COLO829 (cell line): ENCODE measurements at places on chromosomes 7 and 10.
A peak's percentile ranks its signal among the peaks of the same experiment; 100 is the strongest.

- no peak for DNase-seq
These were observed 7.0 kb downstream of the EBF3 start for GRCh38 chr10:129956876-129957673.

- DNase-seq: no peak
These were observed 109.0 kb downstream of the JCAD start for GRCh38 chr10:29950391-29950790.

DNA sequence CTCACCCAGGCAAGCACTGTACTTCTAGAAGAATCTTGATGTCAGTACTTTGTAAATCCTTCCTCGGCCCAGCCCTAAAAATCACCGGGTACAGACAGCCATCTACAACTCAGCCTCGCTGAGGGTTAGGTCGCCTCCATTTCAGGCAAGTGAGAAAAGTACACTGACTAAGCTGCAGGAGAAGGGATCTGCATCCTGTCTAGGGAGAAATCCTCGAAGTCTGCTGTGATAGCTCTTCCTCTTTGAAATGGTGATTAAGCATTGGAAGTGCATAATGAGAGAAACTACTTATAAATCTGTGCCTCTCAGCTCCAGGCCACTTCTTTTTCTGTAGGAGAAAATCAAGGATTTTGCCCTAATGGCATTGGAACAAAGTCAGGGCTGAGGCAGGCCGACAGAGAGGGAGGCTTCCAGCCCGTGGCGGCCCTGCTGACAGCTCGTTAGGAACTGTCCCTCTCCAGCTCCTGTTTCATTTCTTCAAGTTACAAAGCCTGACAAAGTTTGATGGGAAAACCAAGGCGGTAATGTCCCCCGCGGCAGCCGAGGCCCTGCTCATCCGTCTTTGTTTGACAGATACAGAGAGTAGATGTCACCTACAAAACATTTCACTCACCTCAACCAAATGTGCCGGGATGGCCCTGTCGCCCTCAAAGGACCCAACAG, 14.1 kb upstream of the GOT1 start:
- no peak for DNase-seq

DNA sequence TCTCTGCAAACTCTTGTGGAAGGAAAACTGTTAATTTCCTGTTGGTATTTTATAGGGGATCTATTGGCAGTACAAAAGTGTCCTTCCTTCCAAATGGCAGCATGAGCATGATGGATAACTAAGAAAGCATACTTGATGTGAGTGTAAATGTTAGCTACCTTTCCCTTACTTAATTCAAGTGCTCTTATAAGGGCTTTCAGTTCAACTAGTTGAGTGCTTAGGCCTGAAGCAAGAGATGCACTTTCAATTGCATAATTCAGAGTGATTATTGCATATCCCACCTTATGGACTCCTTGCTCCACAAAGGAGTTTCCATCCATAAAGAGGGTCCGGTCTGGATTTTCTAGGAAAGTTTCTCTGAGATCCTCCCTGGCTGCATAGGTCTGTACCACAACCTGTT, 56.3 kb upstream of the CYP2C8 start:
- no peak for DNase-seq

- no peak for DNase-seq
These were observed 44.1 kb downstream of the VTI1A start for GRCh38 chr10:112491144-112491543.

GRCh38 chr7:131103997-131104396, 223.7 kb upstream of the MKLN1 start:
- no peak for DNase-seq

DNA sequence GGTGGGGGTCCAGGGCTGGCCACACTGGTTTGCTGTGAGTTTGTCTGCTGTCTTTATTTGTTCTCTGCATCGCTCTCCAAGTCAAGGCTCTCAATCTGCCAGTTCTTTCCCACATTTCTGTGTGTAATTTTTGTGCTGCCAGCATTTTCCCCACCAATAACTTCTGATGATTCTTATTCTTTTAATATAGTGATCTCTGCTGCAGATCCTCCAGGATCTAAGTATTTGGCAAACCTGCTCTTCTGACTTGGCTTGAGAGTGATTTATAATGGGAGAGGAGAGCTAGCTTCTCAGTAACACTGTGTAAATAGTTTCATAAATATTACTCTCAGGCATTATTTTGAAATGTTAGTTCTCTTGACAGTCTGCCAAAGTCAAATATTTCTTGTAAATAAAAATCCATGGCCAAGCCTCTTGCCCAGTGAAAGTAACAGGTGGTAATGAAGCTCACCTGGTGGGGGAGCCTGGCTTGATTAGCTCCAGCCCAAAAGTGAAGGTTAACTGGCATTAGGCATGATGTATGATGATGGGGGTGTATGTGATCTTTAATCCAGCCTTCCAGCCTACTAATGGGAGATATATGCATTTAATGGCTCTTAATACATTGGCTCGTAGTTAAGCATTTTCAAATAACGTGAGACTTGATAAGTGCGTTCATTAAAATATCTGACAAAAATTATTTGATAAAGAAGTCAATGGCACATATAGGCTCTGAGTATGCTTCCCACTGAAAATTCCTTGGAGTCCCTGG, 1055.9 kb downstream of the KCNMA1 start:
- DNase-seq: no peak

DNA sequence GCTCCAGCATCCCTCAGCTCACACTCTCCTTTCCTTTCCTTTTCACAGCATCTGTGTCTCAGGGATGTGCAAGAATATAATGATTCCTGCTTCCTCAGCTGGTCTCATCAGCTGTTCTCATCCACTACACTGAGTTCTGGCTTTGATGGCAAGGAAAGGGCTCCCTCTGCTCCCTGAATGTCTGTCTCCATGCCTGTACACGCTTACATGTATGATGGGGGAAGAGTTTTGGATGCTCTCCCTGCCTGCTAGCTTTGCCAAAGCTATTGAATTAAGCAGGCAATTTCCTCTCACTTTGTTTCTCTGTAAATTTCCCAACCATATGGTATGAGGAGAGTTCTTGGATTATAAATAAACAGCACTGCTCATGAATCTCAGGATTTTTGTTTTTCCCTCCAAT, 254.5 kb downstream of the SORCS3 start:
- DNase-seq: no peak

GRCh38 chr7:7920481-7920880, 48.1 kb upstream of the GLCCI1 start:
- DNase-seq: no peak

- DNase-seq: no peak
These were observed 370.3 kb downstream of the BMPER start for GRCh38 chr7:34275624-34276023.

DNA sequence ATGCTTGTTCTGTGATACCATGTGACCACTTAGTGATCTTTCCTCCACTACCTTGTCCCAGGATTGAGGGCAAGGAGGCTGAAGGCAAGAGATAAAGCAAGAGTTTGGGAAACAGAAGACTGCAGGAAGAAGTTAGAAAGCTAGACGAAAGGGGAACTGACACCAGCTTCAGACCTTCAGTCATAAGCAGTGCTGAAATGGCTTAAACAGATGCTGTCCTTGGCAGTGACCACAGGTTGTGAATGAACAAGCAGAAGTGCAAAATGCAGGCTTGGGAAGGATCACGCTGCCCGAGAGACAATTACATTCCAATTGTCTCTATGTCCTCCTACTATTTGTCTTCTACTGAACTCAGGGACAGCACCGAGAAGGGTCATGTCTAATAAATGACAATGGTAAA, 704.9 kb upstream of the AUTS2 start:
- DNase-seq: no peak

- DNase-seq: no peak
These were observed 25.1 kb downstream of the CDK14 start for GRCh38 chr7:90621125-90621746.

GRCh38 chr7:74343281-74344131, 54.3 kb downstream of the CLIP2 start:
- peak; percentile 81 for DNase-seq

DNA sequence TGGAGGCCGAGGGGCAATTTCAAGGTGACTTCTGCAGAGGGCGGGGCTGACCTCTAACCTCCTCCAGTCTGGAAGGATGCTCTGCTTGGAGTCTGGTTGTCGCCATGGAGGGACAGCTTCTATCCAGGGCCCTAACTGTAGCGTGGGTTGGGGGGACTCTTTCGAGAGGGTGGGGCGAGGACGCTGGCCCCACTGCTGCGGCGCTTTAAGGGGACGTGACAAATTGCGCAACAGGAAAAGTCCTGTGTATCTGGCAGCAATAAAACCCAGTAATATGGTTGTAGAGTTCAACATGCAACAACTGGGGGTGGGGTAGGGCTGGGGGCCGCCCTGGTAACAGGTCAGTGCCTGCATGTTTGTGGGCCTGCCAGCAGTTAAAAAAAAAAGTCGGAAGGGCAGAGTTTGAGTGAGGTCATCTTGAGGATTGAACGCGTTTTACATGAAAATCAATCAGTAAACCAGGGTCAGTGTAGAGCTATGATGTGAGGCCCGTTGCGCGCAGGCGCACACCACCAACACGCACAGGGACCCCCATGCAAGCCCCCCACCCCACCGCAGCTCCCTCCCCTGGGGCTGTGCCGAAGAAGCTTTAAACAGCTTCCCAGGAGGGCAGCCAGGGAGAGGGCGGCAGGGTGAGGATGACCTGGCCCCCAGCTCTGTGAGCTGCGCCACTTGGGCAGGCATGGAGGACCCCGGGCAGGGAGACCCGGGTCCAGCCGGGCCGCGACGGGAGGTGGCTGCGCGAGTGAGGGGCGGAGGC, 4.3 kb downstream of the SHH start:
- no peak for DNase-seq

DNA sequence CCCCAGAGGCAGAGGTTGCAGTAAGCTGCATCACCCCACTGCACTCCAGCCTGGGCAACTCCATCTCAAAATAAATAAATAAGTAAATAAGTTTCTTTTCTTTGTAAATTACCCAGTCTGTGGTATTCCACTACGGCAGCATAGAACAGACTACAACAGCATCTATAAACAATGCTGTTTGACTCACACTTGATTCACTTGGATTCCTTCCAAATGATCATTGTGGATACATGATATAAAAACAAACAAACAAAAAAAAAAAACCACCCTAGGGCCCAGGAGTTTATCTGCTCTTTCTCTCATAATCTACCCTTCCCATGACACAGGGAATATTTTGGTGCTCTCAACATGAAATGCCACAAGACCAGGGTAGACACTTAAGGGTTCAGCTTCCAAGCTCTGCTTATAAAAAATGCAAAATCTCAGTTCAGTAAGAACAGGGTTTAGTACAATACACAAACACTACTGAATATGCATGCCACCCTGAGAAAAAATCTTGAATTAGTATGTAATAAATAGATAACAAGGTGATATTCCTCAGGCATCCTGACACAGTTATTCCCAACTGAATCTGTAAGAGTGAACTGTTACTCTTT, 200.9 kb downstream of the FAM107B start:
- DNase-seq: no peak

DNA sequence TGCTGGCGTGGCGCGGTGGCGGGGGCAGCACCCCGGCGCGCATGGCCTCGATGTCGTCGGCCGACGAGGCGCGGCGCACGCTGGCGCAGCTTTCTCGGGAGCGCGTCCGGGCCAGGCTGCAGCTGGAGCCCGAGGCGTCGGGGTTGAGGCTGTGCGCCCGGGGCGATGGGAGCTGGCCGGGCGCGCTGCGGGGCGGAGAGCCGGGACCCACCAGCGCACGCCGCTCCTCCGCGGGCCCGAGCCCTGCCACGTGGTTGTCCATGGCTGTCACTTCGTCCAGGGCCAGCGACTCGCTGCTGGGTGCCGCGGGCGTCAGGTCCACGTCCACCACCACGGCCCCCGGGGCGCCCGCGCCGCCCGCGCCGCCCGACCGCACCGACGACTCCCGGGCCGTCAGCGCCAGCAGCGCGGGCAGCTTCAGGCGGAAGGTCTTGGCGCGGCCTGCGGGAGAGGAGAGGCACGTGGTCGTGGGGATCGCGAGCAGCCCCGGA, 20.0 kb downstream of the KCNH2 start:
- DNase-seq: no peak

GRCh38 chr7:106965108-106965507, 79.4 kb upstream of the PRKAR2B start:
- no peak for DNase-seq

DNA sequence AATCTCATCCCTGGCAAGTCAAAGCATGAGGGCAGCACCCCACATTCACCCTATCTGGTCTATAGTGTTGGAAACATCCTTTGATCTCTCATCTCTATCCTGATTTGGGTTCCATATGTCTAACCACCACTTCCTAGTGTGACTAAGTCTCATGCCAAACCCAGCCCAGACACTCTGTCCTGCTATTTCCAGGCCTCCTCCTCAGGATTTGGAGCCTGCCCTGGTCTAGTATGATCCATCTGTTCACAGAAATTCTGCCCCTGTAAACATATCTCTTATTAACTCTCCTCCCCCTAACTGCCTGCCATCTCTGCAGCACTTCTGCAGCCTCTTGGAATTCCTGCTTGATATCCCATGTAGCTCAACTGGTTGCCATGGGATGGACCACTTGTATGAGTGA, 320.9 kb upstream of the IMMP2L start:
- no peak for DNase-seq

- DNase-seq: no peak
These were observed 22.3 kb downstream of the CALML3 start for GRCh38 chr10:5546891-5547680.
